Activated CD8-positive, alpha-beta memory T cell treated with anti-CD3 and anti-CD28 coated beads, Interleukin-2, amount 50 U/mL, for 4 hours (primary cell): ENCODE measurements at places on chromosomes 5 and 9.

DNA sequence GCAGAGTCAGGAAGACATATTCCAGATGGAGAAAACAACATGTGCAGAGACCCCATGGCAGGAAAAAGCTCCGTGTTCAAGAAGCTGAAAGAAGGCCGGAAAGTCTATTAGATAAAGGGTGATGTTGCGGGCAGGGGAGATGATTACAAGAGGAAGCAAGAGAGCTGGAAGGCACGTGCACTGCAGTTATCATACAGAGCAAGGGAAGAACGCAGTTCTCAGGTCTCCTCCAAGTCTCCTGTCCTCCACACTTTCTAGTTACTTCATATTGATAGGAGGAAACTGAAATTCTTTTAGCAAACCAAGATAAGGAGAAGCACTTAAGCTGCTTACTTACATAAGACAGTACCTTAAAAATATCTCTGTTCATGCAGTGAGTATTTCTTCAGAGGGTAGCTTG is 58.3 kb upstream of the PLPP6 start:
- DNase-seq, result no peak

DNA sequence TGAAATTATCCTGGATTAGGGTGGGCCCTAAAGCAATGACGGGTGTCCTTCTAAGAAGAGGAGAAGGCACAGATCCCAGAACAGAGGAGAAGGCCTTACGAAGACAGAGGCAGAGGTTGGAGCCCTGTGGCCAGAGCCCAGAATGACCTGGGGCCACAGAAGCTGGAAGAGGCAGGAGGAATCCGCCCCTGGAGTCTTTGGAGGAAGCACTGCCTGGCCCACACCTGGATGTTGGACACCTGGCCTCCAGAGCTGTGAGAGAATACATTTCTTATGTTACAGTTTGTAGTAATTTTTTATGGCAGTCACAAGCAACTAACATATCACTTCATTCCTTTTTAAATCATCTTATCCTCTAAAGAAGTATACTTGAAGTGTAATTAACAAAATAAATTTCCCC is 8.5 kb downstream of the MRPL36 start:
- no peak for DNase-seq

DNA sequence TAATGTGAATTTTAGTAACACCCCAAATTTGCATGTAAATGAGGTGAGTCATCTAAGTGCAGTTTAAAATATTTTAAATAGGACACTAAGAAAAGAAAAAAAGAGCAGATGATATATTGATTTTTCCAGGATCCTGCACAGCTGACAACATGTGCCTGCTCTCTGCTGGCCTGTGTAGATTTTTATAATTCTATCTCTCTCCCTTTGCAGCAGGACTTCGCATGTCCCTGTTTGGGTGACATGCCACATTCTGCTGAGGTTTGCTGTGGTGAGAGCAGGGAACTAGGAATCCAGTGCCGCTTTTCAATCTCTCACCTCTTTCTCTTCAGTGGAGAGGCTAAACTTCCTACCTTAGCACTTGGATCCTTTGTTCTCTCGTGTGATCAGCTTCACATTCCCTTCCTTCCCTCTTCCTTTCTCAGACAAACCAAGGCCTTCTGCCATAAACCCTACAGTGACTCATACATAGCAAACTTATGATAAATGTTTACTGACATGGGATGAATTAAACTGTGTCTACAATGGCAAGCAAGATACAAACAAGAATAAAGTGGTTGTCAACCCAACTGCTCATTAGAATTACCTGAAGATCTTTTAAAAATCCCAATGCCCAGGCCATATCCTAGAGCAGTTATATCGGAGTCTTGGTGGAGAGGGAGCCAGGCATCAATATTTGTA is 198.8 kb upstream of the EFNA5 start:
- no peak for DNase-seq

GRCh38 chr5:43637416-43637815 is 34.4 kb downstream of the NNT start:
- no peak for DNase-seq

GRCh38 chr5:1737790-1738405 is 61.7 kb downstream of the MRPL36 start:
- peak; percentile 40 for DNase-seq

GRCh38 chr9:121698627-121699570 is 47.5 kb downstream of the DAB2IP start:
- DNase-seq, result peak; percentile 43

- no peak for DNase-seq
Observed at GRCh38 chr5:145697251-145697990, 137.7 kb downstream of the PRELID2 start.

DNA sequence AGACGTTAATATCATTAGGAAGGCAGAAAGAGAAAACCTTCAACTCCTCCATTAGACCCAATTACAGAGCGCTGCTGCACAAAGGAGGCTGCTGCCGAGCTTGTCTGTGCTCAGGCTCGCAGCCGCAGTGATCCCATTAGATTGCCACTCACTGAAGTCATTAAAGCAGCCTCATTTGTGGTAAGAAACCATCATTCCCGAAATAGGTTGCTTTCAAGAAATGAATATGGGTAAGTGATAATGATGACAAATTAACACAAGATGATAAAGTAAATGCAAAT is 137.2 kb downstream of the CAVIN4 start:
- DNase-seq, result no peak

DNA sequence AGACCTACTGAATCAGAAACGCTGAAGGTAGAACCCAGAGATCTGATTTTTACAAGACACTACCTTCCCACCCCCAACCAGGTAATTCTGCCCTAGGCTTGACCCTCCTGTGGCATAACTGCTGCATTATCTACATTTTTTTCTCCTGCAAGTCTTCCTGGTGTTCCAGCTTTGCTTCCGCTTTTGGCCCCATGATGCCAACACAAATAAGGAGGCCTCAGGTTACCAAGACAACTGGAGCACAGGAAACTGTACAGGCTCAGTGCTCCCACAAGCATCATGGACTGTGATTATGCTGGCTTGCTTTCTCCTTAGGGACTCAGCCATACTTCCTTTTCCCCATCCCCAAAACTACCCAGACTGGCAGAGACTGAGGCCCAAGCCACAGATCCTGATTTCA is 6.6 kb upstream of the MSMP start:
- DNase-seq, result no peak

- no peak for DNase-seq
Observed at GRCh38 chr5:138179277-138179857, 455 bp downstream of the KIF20A start.

- no peak for DNase-seq
Observed at GRCh38 chr5:151550146-151550545, 41.0 kb downstream of the FAT2 start.

GRCh38 chr5:97049175-97049574 is 93.2 kb downstream of the LIX1 start:
- no peak for DNase-seq

DNA sequence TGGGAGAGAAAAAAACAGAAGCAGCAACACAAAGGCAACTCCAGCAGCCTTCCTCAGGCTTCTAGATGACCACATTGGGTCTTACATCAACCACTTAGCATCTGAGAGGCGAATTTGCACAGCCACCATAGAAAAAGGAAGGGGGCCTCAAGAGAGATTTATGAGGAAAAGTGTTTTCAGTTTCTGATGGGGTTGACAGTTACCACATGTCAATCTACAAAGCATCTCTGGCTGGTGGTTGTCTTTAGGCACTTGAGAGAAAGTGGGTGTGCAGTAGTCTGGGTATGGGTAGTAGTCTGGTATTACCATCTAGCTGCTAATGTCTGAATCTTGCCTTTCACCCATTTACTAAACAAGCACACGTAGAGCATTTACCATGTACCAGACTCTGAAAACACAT is 137.5 kb downstream of the BAAT start:
- DNase-seq, result no peak

GRCh38 chr5:138440159-138441073 is 1.6 kb downstream of the REEP2 start:
- no peak for DNase-seq

- DNase-seq, result no peak
Observed at GRCh38 chr5:35482167-35482755, 135.4 kb upstream of the SPEF2 start.

- DNase-seq, result no peak
Observed at GRCh38 chr5:173229382-173229959, 5.5 kb downstream of the NKX2-5 start.

DNA sequence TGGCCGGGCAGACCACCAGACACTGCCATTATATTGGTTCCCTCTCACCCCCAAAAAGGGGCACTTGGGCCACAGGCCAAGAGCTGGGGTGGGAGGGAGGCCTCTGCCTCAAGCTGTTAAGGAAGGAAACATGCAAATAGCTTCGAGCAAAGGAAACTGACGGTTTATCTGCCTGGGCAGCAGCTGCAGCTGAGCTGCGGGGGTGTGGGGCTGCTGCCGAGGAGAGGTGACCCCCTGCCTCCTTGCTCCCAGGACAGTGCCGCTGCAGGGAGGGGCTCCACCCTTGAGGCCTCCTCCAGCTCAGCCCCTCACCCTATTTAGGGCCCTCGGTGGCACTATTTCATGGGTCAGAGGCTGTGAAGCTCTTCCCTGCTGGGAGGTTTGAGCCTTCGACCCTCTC is 789 bp downstream of the DOK3 start:
- DNase-seq, result no peak

DNA sequence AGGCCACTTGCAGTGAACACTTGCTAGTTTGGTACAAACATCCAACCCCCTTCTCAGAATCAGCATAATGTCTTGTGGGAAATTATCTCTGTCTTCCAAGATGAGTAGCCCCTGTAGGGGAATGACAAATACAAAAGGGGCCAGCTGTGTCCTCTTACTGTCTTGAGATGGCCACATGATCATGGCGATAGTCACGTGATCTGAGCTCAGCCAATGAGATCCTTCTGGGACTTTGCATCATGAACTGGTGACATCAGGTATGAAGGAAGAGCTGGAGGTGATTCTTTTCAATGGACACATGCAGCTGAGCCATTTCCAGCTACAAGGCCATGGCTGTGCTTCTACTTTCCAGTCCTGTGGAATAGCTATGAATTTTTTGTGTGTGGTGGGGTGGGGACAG is 206.3 kb downstream of the IRX1 start:
- DNase-seq, result no peak

GRCh38 chr5:152366716-152367115 is 38.4 kb downstream of the NMUR2 start:
- no peak for DNase-seq

GRCh38 chr5:95649842-95650620 is 3.5 kb downstream of the RFESD start:
- DNase-seq, result no peak

GRCh38 chr5:54825005-54825404 is 160.4 kb downstream of the ESM1 start:
- no peak for DNase-seq

- peak; percentile 8 for DNase-seq
Observed at GRCh38 chr9:136020206-136020605, 59.0 kb upstream of the UBAC1 start.

- DNase-seq, result no peak
Observed at GRCh38 chr5:101346447-101346846, 443.4 kb upstream of the ST8SIA4 start.

DNA sequence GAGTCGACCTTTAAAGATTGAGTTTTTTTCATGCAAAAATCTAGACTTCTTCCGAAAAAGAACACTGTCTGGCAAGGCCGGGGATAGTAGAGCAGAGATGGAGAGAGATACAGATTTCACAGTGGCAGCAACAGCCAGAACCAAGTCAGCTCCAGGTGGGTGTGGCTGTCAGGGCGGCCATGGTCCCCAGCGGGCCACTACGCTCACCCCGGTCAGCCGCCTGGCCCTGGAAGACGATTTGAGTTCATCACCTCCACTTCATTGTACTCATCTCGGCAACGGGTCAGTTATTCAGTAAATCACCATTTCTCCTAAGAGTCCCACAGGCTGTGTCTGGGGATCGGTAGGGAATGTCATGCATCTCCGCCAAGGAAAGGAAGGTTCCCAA is 53.0 kb downstream of the ZNF354C start:
- DNase-seq, result no peak

DNA sequence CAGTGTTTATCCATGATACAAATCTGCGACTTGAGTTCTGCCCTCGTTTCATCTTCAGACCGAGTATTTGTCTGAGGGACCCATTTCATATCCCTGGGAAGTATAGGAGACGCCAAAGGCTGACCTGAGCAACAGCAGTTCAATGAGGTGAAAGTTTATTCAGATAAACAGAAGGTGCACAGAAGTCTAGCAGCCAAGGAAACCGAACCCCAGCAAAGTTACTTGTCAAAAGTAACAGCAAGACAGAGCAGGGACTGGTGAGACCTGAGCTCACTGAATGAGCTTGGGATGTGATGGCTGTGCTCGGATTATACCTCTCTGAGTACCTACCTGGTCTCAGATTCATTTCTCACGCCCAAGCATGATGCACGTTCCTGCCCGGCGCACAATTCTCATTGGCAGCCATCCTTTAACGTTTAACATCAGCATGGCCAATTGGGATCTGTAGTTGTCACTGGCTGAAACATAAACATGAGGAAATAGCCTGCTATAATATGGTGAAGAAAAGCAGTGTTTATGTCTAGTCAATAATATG is 599 bp downstream of the LYRM7 start:
- no peak for DNase-seq

DNA sequence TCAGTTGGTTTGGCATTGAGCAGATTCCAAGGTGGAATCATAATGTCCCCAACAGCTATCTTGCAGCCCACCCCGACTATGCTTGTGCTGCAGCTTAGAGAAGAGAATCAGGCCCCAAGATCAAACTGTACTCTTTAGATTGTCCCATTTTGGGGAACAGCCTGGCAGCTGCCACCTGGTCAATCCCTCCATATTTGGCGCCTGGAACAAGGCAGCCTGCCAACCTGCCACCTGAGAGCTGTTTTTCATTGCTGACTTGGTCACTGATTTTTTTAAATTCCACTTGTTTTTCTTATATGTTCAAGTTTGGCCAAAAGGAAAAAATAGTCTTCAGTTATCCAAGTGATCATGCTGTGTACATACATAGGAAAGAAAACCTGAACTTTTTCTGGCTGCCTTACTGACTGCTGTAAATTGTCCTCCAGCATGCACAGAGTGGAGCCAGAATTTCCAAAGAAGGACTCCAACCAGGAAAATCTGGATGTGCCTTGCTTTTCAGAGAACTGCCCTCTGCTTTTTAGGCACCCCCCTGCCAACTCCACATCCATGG is 504.2 kb downstream of the ENC1 start:
- no peak for DNase-seq

- DNase-seq, result no peak
Observed at GRCh38 chr5:59267033-59267432, 626.5 kb downstream of the PDE4D start.

DNA sequence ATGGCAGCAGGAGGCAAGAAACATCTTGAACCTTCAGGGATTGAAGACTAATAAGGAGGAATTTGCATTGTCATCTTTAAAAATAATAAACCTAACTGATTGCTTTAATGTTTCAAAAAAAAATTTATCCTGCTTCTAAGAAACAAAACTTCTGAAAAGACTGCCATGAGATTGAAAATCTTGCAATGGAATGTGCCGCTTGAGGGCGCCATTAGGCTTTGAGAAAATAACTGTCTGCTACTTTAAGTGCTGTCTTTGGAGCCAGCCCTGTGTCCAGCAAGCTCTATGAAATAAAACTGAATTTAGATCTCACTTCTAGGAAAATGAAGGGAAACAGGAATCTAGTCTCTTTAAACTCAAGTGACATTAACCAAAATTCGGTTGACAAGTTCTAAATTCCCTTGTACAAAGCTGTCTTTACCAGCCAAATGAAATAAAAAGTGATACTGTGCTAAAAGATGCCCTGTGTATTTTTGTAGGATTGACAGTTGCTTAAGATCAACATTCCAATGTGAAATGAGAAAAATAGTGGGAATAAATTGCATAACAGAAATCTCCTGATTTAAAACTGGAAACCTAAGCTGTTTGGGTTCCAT is 79.4 kb downstream of the ESM1 start:
- DNase-seq, result peak; percentile 71
